ENCODE measurements at places on chromosomes 13 and 19.
A peak's percentile ranks its signal among the peaks of the same experiment; 100 is the strongest.

GRCh38 chr13:44969551-44970484, 19.5 kb downstream of the NUFIP1 start:
- no peak for DNase-seq

GRCh38 chr13:102846261-102847015, 606 bp downstream of the ERCC5 start:
- DNase-seq, result peak; percentile 72

DNA sequence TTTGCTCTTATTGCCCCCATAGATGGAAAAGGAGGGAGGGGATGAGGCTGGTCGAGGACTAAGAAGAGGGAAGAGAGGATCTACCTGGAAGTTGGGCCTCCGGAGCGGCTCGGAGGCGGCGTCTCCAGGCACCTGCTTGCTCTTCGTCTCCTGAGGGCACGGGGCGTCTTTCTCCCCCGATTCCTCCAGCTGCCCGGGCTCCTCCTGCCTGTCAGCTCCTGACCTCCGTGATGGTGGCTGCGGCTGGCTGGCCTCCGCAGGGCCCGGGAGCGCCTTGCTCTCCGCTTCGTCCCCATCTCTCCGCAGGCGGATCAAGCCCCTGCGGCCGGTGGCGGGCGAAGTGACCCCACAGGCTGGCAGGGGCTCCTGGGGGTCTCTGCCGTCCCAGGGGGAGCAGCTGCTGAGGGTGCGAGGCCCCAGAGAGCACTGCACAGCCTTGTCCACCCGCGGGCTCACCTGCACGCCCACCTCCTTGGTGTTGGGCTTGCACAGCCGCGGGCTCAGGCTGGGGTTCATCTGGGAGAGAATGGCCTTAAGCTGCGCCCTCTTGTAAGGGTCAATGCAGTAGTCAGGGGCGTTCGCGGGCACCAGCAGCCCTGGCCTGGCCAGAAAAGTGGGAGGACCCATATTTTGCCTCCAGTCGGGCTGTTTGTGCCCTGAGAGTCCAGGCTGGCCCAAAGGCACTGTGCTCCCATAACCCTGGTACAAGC, 3.8 kb downstream of the ZAR1L start:
- no peak for DNase-seq

GRCh38 chr19:1183543-1184172, 9.6 kb upstream of the SBNO2 start:
- no peak for DNase-seq

DNA sequence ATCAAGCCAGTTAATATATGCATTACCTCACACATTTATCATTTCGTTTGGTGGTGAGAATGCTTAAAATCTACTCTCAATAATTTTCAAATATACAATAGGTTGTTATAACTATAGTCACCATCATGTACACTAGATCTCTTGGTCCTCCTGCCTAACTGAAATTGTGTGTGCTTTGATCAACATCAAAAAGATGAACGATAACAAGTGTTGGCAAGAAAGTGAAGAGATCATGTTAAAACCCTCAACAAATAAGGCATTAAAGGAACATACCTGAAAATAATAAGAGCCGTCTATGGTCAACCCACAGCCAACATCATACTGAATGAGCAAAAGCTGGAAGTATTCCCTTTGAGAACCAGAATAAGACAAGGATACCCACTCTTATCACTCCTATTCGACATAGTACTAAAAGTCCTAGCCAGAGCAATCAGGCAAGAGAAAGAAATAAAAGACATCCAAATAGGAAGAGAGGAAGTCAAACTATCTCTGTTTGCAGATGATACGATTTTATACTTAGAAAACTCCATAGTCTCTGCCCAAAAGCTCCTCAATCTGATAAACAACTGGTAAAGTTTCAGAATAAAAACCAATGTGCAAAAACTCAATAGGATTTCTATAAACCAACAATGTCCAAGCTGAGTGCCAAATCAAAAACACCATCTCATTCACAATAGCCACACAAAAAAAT, 27.9 kb upstream of the OR10H1 start:
- no peak for DNase-seq

- DNase-seq, result no peak
These were observed 43.0 kb downstream of the ESD start for GRCh38 chr13:46753917-46754316.

GRCh38 chr19:4064496-4065260, 2.0 kb downstream of the ZBTB7A start:
- no peak for DNase-seq

DNA sequence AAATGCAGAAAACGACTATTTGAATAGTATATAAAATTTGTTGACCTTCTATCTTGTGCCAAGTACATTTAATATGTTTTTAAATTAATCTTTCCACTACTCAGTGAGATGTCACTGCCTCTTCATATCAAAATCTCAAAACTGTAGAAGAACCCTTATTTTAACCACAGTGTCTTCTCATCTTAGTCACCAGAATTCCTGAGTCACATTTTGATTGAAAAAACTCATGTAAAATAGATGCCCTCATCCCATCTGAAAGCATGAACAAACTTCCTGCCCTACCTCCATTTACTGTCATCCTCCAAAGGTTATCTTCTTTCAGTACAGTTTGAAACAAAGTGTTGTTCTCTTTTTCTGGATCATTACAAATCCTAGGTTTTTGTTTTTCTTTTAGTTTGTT, 1215.4 kb downstream of the PCDH9 start:
- no peak for DNase-seq

DNA sequence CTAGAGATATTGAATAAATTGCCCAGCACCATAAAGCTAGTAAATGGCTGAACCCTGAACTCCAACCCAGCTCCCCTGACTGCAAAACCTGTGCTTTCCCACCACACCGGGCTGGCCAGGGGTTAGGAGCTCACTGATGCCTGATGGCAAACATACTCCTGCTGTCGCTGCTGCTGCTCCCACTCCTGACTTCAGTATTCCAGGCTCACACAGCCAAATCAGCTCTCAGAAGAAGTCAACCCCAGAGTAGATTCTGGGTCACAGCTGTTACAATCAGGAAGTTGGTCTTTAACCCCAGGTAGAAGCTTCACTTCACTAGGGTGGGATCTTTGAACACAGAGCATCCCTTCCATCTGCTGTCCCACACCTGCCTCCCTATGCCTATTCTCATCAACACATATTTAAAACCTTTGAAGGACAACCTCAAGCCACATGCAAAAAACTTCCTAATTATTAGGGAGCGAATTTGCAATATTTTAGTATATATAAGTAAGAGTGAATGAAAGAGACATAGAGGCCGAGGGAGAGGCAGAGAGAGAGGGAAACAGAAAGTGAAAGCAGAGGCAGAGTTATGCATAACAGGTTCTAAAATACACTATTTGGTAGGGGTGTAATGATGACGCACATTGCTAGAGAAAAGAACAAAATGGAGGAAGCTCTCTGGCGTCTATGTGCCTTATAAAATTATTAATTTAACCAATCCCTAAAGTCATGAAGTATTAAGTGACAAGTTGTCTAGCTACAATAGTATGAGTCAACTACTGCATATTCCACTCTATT, 99.4 kb upstream of the SERP2 start:
- DNase-seq, result no peak

DNA sequence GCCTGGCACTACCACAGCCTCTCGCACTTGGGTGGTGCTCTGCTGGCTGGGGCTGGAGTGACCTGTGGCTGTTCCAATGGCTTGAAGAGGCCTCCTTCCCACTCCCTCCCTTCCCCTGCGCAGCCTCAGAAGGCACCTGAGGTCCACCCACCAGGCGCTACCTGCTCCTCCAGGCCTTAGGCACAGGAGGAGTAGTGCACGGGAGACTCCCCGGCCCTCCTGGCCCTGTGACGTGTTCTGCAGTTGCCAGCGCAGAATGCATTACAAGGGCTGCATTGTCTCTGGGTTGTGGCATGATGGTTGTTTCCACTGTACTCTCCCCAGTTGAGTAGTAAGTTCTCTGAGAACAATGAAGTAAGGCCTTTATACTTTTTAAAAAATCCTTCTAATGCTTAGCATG, 128.6 kb downstream of the TEX29 start:
- DNase-seq, result no peak

- DNase-seq, result no peak
These were observed 58.1 kb upstream of the UBL3 start for GRCh38 chr13:29908416-29909080.

DNA sequence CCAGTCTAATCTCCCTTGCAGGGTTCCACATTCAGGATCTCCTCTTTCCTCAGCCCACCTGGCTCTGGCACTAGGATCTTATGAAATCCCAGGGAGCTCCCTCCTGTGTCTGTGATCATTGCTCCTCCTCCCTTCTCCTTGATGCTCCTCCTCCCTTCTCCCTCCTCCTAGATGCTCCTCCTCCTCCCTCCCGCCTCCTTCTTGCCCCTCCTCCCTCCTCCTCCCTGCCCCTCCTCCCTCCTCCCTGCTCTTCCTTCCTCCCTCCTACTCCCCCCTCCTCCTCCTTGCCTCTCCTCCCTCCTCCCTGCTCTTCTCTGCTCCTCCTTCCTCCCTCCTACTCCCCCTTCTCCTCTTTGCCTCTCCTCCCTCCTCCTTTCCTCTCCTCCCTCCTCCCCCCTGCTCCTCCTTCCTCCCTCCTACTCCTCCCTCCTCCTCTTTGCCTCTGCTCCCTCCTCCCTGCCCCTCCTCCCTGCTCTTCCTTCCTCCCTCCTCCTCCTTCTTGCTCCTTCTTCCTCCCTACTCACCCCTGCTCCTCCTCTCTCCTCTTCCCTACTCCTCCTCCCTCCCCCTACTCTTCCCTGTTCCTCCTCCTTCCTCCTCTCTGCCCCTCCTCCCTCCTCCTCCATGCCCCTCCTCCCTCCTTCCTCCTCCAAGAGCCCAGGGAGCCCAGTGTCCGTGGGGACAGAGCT, 14.9 kb upstream of the ZBTB7A start:
- no peak for DNase-seq

DNA sequence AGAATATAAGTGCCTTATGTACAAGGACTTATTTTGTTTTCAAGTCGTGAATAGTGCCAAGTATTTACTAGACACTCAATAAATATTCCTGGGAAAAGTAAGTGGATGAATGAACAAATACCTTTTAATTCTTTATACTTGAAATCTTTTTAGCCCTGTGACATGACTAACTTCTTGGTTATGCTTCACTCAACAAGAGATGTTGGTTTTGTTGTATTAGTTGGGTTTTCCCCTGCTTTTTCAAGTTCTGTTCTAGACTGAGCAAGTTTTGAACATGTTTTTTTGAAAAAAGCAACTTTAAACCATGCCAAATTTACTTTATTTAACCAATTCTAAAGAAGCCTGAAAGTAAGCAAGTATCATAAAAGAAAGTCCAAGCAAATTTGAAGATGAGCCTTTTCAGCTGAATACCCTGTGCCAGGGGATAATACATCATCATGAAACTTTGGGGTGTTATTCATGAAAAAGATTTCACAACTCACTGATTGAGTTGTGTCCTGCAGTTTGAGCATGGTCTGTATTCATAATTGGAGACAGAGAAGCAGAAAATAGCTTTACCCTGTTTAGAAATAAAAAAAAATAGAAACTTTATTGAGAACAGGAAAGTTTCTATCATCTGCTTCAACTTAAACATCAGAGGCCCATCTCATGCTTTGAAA, 11.1 kb downstream of the LMO7 start:
- DNase-seq, result no peak

GRCh38 chr13:72639377-72639776, 88.1 kb downstream of the MZT1 start:
- DNase-seq, result no peak

- DNase-seq, result no peak
These were observed 313.4 kb upstream of the DACH1 start for GRCh38 chr13:72180253-72180952.

DNA sequence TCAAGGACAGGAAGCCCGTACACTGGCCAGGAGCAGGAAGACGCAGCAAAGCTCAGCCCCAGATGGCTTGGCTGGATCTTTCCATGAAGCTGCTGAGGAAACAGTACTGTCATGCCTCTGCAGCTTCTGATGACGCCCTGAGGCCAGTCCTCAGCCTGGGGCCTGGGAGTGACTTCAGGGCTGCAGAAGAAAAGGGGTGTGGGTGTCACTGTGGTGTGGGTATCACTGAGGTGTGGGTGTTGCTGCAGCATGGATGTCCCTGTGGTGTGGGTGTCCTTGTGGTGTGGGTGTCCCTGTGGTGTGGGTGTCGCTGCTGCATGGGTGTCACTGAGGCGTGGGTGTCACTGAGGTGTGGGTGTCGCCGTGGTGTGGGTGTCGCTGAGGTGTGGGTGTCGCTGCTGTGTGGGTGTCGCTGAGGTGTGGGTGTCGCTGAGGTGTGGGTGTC, 12.0 kb upstream of the GAS6 start:
- no peak for DNase-seq

DNA sequence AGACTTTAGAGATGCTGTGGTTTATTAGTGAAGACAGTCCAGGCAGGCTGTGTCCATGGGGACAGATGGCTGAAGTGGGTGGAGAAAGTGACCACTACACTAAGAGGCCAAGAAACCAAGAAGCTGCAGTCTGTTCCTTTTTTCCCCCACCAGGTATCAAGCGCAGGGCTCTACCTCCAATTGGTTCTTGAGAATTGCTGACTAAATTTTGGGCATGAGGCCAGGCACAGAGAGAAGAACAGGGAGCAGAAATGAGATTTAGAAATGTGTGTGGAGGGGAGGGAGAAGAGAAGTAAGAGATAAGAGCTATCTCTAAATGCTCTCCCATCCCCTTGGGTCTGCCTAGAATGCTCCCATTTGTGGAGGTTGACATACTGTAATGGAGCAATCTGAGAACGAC, 12.3 kb upstream of the CYSLTR2 start:
- no peak for DNase-seq

- no peak for DNase-seq
These were observed 35.0 kb upstream of the NANOS3 start for GRCh38 chr19:13841962-13842290.

DNA sequence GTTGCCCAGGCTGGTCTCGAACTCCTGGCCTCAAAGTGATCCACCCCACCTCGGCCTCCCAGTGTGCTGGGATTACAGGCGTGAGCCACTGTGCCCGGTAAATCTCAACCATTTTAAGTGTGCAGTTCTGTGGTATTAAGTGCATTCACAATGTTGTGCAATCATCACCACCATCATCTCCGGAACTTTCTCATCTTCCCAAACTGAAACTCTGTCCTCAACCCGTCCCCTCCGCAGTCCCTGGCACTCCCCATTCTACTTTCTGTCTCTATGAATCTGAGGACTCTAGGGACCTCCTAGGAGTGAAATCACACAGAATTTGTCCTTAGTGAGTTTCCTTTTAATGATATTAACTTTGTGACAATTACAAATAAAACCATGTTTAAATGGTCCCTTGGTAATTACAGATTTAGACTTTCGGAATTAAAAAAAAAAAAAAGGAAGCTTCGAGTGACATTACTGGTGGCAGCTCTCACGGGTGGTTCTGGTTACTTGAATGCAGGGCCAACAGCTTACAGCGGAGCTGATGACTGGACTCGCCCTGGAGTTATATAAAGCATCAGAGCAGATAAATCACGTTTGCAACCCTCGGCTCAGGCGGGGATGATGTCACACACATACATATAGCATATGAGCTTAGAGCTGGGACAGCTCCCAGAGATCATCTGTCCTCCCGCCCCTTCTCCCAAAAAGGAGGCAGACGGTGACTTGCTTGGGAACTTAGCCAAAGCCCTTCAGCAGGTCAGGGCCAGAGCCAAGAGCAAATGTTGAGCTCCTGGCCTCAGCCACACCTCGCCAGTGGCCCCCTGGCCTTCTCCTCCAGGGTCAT, 89.8 kb downstream of the ZNF557 start:
- DNase-seq, result peak; percentile 89
